Lower lobe of right lung (tissue), 2 donors: ENCODE measurements at places on chromosomes 12 and 14. TPM values are rescaled to one million over a fixed set of nuclear protein-coding genes. Genes with fewer than 3 reads are reported as not detected.

DNA sequence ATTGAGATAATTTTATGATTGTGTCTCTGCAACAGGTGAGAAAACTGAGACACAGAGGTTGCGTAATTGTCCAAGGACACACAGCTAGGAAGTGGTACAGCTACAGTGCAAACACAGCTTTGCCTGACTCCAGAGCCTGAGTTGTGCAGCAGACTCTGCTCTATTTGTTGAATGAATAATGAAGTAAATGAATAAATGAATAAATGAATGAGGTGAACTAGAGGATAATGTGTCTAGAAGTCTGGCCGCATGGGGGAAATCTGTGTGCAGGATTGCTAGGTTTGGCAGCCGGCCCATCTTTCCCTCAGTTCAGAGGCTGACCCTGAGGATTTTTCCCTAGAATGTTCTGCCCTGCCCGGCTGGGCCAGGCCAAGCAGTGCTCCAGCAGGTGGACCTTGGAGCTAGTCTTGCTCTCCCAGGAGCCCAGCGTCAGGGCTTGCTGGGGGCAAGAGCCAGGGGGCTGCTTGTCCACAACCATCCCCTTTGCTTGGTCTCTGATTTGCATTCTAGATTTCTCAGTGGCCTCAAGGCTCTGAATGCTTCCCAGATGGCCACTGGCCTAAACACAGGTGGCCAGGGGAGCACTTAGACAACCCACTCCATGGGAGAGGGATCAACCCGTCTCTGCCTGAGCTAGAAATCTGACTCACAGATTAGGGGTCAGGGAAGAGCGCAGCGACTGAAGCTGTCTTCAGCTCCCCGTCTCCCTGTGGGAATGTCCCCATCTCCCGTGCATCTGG lies 225.2 kb downstream of the C12orf75 start:
- no peak overlapping the region for H3K4me3 ChIP-seq
- peaks cover 12% of the 10 kb centered on the region for H3K4me1 ChIP-seq
- DNase-seq = no peak
- H3K36me3 ChIP-seq = no peaks in the 10 kb centered on the region

GARIN6 gene
- total RNA-seq = not detected

PTPRO gene
- 21.4 TPM for total RNA-seq

ASCL1 gene
- 0.15 TPM for total RNA-seq

SAMD15 gene
- total RNA-seq = 2.8 TPM

DNA sequence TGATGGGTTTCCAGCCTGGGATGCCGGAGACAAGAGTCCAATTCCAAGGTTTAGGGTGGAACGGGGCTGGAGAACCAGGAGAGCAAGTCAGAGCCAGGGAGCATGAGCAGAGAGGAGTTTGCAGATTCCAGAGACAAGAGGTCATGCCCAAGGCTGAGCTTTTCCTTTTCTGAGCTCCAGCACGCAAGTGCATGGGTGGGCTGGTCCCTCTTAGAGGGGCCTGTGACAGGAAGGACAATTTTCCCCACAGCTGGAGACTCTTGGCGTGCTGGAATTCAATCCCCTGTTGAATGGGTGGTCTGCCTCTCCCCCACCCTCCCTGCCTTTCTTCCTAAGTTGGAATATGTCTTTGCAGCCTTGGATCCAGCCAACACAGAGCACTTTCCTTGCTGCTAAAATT lies 431.9 kb downstream of the BCL11B start:
- no peak overlapping the region for H3K27ac ChIP-seq
- no peaks in the 10 kb centered on the region for H3K27me3 ChIP-seq
- no peaks in the 10 kb centered on the region for H3K4me1 ChIP-seq
- no peaks in the 10 kb centered on the region for H3K36me3 ChIP-seq
- no peak overlapping the region for H3K4me3 ChIP-seq

DNA sequence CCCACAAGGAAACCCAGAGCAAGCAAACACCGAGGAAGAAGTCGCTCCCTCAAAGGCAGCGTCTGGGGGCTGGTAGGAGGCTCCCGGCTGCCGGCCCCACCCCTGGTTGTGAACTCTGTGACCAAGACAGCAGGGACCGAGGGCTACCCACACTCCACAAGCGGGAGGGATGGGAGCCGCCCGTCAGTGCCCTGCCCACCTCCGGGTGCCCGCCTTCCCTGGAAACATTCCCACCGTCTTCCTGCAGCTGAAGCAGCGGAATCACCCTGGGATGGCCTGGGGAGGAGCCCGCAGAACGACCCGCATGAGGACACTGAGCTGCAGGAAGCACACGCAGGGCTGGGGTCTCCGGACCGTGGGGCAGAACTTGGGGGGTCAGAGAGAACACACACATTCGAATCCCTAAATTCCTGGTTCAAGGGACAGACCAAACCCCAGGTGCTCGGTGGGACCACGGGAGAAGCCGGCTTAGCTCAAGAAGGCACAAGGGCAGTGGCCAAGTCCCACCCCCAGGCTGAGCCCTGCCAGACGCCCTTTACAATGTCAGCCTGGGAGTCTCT lies 33.5 kb upstream of the C14orf180 start:
- peak overlapping the region; percentile 3 for H3K4me3 ChIP-seq
- DNase-seq = peak; percentile 23
- no peaks in the 10 kb centered on the region for H3K4me1 ChIP-seq
- no peaks in the 10 kb centered on the region for H3K36me3 ChIP-seq

GMPR2 gene
- 72.3 TPM for total RNA-seq
